ENCODE measurements at places on chromosomes 12 and 14.

DNA sequence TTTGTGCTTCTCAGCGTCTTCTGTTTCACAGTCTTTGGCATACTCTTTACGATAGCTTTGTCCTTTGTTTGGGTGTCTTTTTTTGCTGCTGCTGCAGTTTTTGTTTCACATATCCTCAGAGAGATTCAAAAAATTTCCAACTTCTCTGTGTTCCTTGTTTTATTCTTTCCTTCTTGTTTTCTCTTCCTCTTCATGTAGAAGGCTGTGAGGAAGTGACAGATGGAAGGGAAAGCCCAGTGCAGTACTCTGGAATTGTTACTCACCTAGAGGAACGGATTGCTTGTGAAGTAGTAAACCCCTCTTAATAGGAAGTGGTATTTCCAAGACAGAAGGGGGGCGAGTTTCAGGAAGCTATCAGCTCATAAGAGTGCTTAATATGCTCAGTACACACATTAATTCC, 1.7 kb downstream of the CREBL2 start:
- no peak for DNase-seq

DNA sequence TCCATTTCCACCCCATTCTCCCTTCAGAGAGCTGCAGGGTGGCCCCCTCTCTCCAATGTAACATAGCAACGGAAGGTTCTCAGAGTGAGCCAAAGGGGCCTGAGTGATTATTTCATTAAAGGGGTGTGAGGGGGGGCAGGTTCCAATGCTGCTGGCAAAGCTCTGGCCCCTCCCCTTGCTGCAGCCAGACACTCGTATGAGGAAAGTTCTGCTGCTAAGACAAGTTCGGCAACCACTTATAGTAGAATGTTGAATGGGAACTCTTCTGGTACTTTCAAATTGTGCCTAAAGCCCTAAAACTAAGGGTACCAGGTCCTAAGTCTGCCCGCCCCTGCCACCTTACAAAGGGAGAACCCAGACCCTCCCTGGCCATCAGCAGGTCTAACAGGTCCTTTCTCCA, 49.8 kb downstream of the PLEKHG3 start:
- no peak for DNase-seq

DNA sequence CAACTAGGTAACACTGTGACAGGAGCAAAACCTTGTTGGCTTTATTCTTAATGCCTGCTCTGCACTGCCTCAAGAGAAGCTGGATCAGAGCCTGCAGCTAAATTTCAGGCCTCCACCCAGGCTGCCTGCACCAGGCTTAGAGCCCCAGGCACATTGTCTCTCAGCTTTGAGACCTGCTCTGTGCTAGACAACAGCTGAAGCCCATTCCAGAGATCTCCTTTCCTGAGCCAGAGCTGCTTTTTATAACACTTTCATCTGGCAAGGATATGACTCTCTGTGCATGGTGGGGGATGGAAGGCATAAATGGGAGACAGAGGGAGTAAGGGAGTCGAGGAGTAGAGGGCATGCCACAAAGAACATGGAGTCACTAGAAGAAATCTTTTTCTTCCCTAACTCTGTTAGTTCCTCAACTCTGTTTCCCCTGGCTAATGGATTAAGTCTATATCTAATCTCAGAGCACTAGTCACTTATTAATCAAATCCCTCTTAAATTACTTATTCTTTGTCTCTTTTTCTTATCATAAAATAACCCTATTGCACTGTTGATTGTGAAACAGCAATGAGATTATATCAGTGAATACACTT, 27.1 kb upstream of the LUM start:
- no peak for DNase-seq

DNA sequence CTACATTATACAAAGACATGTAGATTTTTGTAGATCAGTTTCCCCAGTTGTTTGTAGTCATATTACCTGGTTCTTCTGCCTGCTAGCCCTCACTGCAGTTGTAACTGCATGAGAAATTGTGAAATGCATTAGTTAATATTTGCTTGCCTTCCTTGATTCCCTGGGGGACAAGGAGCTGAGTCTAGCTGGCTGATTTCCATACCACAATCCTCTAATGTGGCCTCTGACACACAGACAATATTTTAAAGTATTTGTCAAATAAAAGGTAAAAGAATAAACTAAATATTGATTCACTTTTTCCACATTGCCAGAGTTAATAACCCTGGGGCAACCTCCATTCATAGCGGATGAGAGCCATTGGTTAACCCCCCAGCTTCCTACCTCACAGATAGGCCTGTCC, 128.8 kb upstream of the TMEM132C start:
- DNase-seq, result no peak

DNA sequence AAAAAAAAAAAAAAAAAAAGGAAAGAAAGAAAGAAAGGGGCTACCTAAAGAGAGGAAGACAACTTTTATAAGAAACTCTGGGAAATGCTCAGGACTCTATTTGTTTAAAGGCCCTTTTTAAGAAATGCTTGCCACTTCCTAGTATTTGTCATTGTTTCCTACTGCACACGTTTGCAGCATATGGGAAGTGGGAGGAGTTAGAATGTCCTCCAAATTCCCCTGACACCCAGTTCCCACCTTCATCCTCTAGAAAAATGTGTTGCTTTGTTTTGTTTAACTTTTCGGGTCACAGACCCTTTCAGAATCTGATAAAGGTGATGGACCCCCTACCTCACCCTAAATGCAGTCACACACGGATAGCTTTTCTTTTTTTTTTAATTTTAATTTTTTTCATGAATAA, 40.8 kb downstream of the NINJ2 start:
- DNase-seq, result no peak

DNA sequence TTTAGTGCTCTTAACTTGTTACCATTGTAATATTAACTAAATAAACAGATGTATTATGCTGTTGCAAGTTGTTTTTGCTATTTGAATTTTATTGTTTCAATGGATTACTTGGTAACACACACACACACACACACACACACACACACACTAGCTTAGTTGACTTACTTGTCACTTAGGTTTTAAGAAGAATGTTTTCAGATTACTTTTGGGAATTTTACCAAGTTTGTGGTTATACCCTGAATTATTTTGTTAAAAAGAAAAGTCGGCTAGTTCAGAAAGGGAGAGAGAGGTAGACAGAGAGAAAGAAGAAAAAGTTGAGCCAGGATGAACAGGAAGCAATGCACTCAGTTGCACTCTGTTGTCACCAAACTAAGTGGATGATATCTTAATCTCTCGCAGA, 5.3 kb downstream of the SSTR1 start:
- DNase-seq, result no peak

DNA sequence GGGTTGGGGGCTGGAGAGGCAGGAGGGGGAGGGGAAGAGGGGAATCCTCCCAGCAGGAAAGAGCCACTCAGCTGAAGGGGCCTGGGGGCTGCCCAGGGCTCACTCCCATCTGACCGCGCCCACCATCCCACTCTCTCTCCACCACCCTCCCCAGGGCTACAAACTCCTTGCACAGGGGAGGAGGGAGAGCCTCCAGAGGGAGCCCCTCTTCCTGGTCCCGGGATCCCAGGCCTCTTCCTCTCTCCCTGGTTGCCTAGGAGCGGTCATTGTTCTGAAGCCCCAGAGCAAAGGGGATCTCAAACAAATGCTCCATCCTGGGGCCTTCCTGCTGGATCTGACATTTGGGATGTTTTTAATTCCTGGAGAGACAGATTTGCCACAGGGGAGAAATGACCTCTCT, 39.8 kb upstream of the DLK1 start:
- DNase-seq, result no peak
